ENCODE measurements at places on chromosomes 16 and 17. TPM values are rescaled to one million over a fixed set of nuclear protein-coding genes. Genes with fewer than 3 reads are reported as not detected.

- H3K4me1 ChIP-seq, result no peaks in the 10 kb centered on the region
- H3K36me3 ChIP-seq, result no peaks in the 10 kb centered on the region
- H3K27ac ChIP-seq, result no peak overlapping the region
Measured at GRCh38 chr16:6861135-6861814, 471.4 kb upstream of the RBFOX1 start.

GRCh38 chr17:38881600-38882191 is 11.8 kb downstream of the LASP1 start:
- no peak overlapping the region for H3K4me3 ChIP-seq
- DNase-seq, result peak; percentile 71
- H3K27me3 ChIP-seq, result no peaks in the 10 kb centered on the region
- H3K27ac ChIP-seq, result peak overlapping the region; percentile 66

Gene BRICD5
- total RNA-seq, result 7.2 TPM

DNA sequence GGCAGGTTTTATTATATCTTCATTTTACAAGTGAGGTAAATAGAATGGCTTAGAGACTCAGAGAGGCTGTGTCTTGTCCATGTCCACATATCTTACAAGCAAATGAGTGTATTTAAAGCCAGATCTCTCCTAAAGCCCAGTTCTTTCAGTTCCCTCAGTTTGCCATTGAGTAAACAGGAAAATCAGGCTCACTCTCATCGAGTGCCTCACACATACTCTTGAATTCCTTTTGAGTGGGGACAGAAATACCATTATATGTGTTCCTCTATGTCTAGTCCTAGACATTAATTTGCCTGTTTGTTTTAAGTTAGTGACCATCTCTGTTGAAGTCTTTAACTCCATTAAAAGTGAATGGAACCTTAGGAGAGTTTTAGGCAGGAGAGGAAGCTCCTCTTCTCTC is 40.1 kb downstream of the BPTF start:
- H3K4me3 ChIP-seq, result no peak overlapping the region
- H3K27me3 ChIP-seq, result no peaks in the 10 kb centered on the region
- H3K27ac ChIP-seq, result no peak overlapping the region
- DNase-seq, result no peak
- peaks cover 4% of the 10 kb centered on the region for H3K36me3 ChIP-seq
- peaks cover 7% of the 10 kb centered on the region for H3K4me1 ChIP-seq

Gene FOXN1
- total RNA-seq, result not detected

GRCh38 chr17:48615047-48615962 is at the start of gene HOXB8:
HOXB8 (minus strand) TSS chr17:48615292; CDS start chr17:48614704, 588 bp downstream.
- DNase-seq, result no peak
- no peak within 1 kb of the TSS for H3K27ac ChIP-seq

Gene VAT1L
- 32.1 TPM for total RNA-seq

DNA sequence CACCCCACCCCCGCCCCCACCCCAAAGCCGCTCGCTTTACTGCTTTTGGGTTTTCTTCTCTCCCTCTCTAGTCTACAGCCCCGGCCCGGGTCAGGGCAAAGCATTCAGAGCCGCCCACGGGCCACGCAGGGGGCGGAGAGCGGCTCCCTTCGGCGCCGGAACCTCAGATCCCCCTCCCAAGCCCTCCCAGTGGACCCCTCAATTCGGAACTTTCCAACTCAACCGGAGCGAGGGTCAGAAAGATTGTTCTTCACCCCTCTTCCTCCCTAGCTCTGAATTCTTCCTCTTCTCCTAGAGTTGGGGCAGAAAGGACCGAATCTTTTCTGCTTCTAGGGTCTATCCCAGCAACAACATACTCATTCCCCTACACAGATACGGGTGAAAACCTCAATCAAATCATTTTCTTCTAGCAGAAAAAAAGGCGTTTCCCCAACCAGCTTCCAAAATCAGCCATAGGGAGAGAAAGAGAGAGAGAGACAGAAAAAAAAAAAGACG is 1.0 kb downstream of the HOXB2 start:
- peaks cover 10% of the 10 kb centered on the region for H3K4me1 ChIP-seq
- H3K27me3 ChIP-seq, result peaks cover 81% of the 10 kb centered on the region
- peak overlapping the region; percentile 58 for H3K4me3 ChIP-seq
- DNase-seq, result peak; percentile 21
- H3K27ac ChIP-seq, result peak overlapping the region; percentile 44

GRCh38 chr16:85078226-85078625 is 34.0 kb downstream of the CIBAR2 start:
- no peaks in the 10 kb centered on the region for H3K27me3 ChIP-seq
- DNase-seq, result no peak
- no peaks in the 10 kb centered on the region for H3K36me3 ChIP-seq
- peaks cover 7% of the 10 kb centered on the region for H3K4me1 ChIP-seq
- no peak overlapping the region for H3K27ac ChIP-seq
- H3K4me3 ChIP-seq, result no peak overlapping the region

DNA sequence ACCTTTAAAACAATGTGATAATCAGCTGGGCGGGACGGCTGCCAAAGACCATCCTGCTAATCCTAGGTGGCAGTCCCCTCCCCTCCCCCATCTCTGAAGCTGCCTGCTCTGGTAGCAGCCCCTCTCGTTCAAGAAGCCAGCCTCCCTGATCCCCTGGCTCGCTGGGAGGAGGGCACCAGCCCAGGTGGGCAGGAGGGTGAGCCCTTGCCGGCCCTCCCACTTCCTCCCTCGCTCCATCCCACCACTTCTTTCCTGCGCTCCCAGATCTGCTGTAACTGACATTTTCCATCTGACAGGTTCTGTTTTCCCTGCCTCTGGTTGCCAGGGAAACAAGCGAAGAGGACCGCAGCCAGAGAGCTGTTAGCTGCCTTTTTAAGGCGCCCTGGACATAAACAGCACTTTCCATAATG is 155.7 kb upstream of the TNRC6C start:
- no peak for DNase-seq
- peaks cover 9% of the 10 kb centered on the region for H3K4me1 ChIP-seq
- H3K36me3 ChIP-seq, result no peaks in the 10 kb centered on the region
- H3K27ac ChIP-seq, result no peak overlapping the region
- no peaks in the 10 kb centered on the region for H3K27me3 ChIP-seq

Data from heart right ventricle (tissue), 16 donors.